Fibroblast of villous mesenchyme (primary cell): ENCODE measurements at places on chromosomes 4 and X. TPM values are rescaled to one million over a fixed set of nuclear protein-coding genes. Genes with fewer than 3 reads are reported as not detected.
A peak's percentile ranks its signal among the peaks of the same experiment; 100 is the strongest.

Gene NSUN7
- total RNA-seq, result 0.32 and 0.86 TPM in 2 replicates

Gene CRMP1
- under 0.01 TPM in 1 of 2 replicates, not detected in the other for total RNA-seq

Gene ATOH1
- not detected in 2 replicates for total RNA-seq

Gene RBM3
- total RNA-seq, result 121 and 348 TPM in 2 replicates

Gene PORCN
- total RNA-seq, result 6.5 and 8.4 TPM in 2 replicates

DNA sequence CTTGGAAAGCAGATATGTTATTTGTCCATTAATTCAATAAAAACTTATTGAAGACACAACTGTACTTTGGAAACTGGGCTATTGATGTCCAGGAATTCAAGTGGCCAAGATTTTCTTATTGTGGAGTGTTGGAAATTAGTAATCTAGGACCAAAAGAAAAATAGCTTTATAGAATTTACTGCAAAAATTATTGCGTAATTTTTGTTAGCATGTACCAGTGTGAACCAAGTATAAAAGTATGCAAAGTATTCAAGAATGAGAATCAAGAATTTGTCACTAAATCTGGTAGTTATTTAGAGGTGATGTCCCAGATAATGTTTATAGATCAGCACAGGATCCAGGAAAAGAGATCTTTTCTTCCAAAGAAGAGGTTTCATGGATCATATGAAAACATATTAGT is 468.9 kb upstream of the CTSO start:
- DNase-seq, result no peak

DNA sequence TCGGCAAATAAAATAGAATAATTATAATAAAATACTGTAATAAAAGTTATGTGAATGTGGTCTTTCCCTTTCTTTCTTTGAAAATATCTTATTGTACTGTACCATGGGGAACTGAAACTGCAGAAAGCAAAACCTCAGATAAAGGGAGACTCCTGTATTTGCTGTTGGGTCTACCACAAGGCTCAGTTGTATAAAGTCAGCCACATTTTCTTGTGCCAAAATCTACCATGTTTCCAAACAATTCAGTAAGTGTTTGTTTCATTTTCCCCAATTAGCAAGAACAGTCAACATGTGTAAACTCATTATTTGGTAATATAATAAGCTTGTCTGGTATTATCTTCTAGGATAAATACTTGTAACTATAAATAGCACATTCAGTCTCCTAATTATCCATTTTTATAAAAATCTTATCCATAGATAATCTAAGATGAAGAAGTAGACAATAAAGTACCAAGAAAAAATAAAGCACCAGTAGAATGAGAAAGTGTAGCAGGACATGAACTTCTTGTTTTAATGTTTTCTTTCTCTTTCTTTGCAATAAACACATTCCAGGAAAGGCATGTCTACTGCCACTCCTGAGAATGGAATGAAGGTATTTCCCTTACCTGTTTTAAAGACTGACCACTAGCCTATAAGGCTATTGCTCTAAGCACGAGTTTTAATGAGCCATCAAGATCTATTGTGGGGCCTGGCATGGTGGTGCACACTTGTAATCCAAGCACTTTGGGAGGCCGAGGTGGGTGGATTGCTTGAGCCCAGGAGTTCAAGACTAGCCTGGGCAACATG is 15.0 kb upstream of the OTUD4 start:
- DNase-seq, result no peak

- no peak for DNase-seq
Observed at GRCh38 chr4:12724510-12724909, 759.6 kb downstream of the RAB28 start.

GRCh38 chr4:38909015-38909414 is 41.4 kb downstream of the FAM114A1 start:
- no peak for DNase-seq

DNA sequence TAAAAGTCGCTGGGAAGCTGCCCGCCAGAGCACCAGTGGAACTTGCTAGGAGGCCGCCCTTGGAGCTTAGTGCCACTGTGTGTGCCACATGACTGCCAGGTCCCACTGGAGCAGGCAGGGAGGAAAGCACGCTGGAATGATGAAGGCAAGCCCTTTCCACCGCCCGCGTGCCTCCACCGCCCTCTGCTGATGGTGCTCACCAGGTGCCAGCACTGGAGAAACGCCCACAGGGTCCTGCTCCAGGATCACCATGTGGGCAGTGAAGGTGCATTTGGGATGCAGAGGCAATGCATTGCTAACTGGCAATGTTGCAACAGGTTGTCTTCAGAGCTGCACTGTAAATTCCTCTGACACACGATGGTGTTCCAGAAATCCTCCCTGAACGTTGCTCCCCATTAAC is 76.3 kb downstream of the SHROOM2 start:
- DNase-seq, result no peak

DNA sequence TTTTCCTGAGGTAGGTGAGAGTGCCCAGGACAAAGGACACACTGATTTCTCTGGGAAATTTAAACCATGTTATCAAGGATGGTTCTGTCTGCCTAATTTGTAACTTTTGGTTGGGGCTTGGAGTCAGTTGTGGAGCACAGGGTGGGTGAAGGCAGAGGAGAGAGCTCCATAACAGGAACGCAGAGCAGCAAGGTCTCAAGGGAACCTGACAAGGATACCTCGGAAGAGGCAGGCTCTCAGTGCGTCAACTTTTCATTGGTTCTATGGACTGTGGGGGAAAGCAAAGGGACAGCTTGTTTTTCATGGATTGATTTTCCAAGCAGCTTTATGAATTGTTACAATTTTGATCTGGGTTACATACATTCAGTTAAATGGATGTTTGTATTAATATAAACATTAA is 110.4 kb downstream of the SLIT2 start:
- no peak for DNase-seq

DNA sequence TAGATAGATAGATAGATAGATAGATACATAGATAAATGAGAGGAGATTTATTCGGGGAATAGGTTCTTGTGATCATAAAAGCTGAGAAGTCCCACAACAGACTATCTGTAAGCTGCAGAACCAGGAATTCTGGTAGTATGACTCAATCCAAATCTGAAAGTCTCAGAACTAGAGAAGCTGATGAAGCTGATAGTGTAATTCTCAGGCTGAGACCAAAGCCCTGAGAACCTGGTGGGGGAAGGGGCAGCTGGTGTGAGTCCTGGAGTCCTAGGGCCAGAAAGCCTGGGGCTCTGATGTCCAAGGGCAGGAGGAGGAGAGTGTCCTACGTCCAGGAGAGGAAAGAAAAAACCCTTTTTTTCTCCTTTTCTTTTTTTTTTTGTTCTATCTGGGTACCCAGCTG is 8.0 kb upstream of the BANK1 start:
- DNase-seq, result no peak

GRCh38 chrX:104854790-104855340 is 288.9 kb downstream of the IL1RAPL2 start:
- no peak for DNase-seq

GRCh38 chr4:110610940-110611831 is 11.7 kb downstream of the PITX2 start:
- DNase-seq, result peak; percentile 57

DNA sequence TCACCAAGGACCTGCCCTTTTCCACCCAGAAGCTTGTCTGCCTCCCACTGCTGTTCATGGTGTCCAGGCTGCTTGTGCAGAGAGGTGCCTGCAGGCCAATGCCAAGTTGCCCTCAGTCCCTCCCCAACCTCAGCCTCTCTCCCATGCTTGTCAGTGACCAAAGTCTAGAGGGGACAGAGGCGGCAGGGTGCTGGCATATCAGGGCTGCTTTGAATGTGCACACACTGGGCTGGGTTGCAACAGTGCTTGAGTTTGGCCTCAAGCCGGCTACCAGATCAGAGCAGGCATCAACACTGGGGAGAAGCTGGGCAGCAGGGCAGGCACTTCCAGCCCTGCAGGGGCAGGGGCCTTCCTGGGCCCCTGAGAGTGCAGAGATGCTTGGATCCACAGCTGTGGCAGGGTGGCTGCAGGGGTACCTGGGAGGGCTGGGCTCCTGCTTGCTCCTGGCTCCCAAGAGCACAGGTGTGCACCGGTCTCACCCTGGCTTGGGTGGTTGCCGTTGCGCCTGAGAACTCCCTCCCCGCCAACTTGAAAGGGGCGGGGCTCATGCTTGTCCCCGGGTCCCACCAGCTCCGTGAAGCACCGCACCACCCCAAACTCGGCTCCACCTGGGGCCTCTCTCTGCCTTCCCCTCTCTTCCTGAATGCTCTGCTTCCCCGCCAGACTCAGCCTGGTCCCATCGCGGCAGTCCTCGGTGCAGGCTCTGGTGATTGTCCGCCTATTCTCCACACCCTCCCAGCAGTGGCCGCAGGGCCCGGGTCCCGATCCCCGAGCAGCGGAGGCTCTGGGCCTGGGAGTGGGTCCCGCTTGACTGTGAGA is 1681.9 kb upstream of the ADGRL3 start:
- no peak for DNase-seq

GRCh38 chr4:52554612-52555355 is 104.3 kb downstream of the USP46 start:
- DNase-seq, result peak; percentile 40

GRCh38 chr4:86974551-86974994 is 39.8 kb downstream of the AFF1 start:
- no peak for DNase-seq

GRCh38 chrX:112738347-112739033 is 58.8 kb upstream of the LHFPL1 start:
- DNase-seq, result no peak
